NCI-H1436 (cell line): ENCODE measurements at places on chromosomes 1 and 21.
A peak's percentile ranks its signal among the peaks of the same experiment; 100 is the strongest.

GRCh38 chr1:159829273-159829634 is 2.6 kb downstream of the SLAMF8 start:
- DNase-seq = peak; percentile 73

GRCh38 chr1:79792219-79792930 is 785.8 kb upstream of the ADGRL4 start:
- no peak for DNase-seq

- DNase-seq = no peak
Observed at GRCh38 chr1:84117868-84118267, 26.2 kb upstream of the PRKACB start.

DNA sequence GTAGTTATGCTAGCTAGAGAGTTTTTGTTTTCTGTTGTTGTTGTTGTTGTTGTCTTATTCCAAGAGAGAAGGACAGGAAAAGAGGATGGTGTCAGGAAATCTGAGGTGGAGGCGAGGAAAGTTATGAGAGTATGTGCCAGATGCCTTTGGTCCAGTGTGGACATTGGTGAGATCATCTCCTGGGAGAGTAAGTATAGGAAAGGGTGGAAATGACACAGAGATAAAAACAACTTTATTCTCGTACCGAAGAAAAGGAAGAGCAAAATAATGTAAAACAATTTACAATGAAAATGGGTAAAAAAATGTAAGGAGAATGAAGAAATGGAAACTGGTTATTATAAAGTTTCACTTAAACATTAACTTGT is 97.4 kb upstream of the ADGRL2 start:
- no peak for DNase-seq

DNA sequence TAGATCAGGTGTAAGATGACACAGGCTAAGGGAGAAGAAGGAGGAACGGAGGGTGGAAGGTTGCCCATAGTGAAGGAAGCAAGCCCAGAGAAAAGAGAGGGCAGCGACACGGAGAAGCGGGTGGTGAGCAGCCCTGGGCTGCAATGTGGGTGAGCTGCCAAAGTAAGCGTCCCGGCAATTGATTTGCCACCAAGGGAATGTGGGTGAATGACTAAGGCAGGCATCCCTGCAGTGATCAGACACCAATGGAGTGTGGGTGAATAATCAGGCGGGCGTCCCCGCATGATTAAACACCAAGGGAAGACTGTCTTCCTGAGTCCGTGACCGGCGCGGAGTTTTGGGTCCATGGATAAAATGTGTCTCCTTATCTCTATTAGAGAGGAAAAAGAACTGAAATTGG is 79.6 kb downstream of the UCHL5 start:
- no peak for DNase-seq

DNA sequence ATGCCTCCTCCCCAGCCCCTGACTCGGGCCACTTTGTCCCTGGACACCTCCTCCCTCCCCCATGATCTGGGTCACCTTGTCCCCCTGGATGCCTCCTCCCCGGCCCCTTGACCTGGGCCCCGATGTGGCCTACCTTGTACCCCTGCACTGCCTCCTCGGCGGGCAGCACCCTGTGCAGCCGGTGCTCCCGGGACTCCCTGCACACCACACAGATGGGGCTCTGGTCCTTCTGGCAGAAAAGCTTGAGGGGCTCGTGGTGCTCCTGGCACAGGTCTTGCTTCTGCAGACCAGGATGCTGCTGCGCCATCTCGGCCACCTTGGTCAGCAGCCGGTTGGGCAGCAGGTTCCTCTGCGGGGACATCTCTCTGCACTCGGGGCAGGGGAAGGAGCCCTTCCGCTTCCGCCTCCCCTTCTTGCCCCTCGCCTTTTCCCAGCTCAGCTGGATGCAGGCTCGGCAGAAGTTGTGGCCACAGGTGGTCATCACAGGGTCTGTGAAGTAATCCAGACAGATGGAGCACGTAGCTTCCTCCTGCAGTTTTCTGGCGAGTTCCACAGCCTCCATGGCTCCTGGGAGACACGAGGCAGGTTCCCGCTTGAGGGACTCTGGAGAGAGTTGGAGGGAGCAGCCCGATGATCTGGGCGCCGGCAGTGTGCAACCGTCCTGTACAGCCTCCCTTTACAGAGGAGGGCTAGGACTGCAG is 2.0 kb downstream of the TRIM17 start:
- DNase-seq = no peak

DNA sequence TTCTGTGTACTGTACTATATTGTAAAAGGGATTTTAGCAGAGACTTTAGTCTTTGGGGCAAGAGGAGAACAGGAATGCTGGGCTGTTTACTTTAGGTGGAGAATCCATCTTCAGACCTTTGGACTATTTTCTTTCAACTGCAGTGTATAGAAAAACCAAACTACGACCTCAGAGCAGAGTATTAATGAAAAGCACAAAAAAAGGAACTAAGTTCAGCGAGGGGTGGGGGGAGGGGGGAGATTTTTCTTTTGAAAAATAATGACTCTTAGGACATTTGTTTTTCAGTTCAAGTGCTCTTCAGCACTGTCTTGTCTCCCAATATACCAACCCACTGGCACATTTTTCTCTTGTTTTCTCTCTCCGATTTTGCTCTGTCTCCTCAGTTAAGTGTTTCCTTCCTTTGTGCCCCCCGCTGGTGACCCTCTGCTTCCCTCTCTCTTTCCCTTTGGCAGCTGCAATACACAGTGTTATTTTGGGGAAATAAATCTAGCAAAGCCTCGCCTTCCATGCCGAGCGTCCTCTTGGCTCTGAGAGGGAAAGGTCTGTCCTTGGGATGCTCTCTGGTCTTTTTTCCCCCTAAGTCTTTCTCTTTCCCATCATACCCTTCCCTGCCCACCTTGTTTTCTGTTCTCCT is 44.8 kb downstream of the ACP6 start:
- no peak for DNase-seq

GRCh38 chr1:67463298-67463955 is 33.2 kb upstream of the SERBP1 start:
- DNase-seq = peak; percentile 53

DNA sequence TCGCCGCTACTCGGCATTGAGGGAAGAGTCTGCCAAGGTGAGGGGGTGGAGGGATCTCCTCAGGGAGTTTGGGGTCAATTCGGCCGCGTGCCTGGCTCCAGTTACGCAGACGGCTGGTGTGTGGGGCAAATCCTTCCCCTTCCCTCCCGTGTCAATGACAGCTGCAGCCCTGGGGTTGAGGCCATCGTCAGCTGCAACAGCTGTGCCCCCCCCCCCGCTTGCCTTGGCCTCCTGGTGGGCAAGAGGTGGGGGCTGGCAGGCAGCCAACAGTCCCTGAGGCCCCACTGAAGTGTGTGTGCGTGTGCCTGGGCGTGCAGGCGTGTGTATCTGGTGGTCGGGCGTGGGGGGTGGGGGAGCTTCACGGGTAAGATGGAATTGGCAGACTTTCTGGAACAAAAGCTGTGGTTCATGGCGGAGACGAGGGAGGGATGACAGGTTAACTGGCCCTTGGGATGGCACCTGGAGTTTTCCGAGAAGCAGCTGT is 25.6 kb downstream of the PPFIA4 start:
- peak; percentile 62 for DNase-seq

DNA sequence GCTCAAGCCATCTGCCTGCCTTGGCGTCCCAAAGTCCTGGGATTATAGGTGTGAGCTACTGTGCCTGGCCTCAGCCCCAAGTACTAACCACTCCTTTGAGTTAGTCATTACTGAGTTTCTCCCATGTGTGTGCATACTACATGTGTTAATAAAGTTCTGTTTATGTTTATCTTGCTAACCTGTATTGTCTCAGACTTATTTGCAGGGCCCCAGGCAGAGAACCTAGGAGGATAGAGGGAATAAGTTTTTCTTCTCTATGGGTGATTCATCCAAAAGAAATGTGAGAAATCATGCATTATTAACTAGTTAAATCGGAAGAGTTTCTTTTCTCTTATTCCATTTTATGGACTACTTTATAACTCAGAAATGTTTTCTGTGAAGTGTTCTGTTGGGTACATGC is 203.9 kb upstream of the CACYBP start:
- no peak for DNase-seq

GRCh38 chr1:178093951-178094738 is at the start of gene RASAL2:
Gene RASAL2, plus strand, starts transcription at chr1:178094104. Its CDS starts 389 bp downstream, at chr1:178094493.
- DNase-seq = peak; percentile 48

DNA sequence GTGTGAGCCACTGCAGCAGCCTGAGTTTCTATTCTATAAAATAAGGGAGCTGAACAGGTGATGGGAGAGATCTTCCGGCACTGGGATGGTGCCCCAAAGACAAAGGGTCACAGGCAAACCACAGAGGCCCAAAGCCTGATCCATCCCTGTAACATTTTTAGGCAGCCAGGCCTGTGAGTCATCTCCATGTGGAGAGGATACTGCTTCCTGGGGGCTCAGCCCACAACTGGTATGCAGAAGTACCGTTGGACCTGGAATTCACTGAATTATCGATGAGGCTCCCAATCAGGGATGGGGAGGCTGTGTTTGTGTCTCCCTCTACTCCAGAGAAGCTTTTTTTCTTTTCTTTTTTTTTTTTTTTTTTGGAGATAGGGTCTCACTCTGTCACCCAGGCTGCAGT is 48.8 kb upstream of the WASF2 start:
- no peak for DNase-seq

DNA sequence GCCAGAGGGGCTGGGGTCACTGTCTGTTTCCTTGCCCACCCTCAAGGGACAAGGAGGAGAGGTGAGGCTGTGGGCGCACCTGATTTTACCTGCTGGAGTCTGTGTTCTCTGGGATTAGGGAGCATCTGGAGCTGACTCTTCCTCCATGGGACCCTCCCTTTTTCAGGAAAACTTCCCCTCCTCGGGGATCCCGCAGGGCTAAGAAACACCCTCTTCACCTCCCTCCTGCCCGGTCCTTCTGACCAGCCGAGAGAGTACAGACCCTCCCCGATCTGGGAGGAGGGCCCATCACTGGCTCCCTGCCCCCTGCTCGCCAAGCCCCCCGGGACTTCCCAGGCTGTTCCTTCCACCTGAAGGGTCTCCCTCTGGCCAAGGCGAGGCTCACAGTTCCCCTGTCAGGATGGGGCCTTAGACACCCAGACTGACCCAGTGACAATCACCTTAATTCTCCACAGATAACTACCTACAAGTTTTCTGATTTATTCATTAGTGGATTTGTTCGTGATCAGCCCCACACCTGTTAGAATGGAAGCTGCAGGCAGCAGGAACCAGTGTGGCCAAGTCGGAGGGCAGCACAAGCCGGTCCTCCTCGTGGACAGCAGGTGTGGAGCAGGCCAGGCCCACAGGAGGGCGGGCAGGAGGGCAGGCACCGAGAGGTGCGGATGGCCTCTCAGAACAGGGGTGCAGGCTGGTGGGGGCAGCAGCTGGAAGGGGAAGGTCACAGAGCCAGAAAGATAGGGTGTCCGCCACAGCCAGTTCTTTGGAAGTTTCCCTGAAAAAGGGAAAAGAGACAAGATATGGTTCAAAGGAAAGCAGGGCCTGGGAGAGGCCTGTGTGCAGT is 15.9 kb upstream of the SAMD11 start:
- no peak for DNase-seq

DNA sequence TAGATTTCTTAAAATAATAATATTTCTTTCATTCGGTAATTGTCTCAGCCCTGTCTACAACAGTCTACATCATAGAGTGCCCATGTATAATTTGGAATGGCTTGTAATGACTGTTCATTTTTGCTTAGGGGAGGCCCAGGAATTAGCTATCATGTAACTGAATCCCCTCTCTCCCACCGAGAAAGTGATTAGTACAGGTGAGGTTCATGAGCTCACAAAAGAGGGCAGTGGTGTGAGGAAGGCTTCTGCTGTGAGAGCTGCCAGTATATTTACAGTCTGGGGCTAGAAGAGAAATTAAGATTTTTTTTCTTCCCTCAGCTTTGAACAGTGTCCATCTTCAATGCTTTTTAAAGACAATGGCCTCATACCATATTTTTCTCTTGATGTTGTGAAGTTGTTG is 340.7 kb downstream of the ADGRL2 start:
- no peak for DNase-seq

- DNase-seq = no peak
Observed at GRCh38 chr1:202061055-202061454, 50.7 kb downstream of the ELF3 start.

GRCh38 chr21:17002594-17003257 is 510.1 kb upstream of the CXADR start:
- no peak for DNase-seq

- DNase-seq = no peak
Observed at GRCh38 chr21:43283136-43283924, 114.5 kb downstream of the CRYAA start.

DNA sequence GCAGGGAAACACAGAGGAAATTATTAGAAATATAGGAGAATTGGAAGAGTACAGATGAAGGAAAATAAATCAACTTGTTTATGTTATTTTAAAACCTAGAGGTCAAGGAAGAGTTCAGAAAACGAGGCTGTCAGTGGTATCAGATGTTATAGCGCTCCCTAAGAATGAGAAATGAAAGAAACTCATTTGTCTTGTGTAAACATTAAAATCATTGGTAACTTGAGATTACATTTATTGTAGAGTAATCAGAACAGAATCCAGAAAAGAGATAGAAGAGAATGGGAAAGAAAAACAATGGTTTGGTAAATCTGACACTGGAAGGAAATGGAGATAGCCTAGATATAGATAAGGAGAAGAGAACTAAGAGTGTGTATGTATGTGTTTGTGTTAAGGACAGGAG is 106.4 kb downstream of the ATF6 start:
- no peak for DNase-seq

DNA sequence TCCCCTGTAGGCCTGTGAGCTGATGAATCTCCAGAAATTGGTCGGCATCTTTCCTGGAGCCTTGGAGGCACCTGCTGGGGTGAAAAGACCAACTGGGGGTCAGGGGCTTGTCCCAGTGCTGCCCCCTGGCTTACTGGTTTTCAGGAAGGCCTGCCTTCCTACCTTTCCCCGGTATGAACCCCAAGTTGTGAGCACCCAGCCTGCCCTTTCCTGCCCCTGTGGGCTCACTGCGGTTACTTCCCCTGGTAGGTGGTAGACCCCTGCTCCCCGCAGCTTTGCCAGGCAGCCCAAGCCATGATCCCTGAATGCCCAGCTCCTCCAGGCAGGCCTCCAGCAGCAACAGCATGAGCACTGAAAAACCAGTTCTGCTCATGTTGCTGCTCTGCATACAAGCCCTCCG is 10.2 kb downstream of the DMRTB1 start:
- no peak for DNase-seq

DNA sequence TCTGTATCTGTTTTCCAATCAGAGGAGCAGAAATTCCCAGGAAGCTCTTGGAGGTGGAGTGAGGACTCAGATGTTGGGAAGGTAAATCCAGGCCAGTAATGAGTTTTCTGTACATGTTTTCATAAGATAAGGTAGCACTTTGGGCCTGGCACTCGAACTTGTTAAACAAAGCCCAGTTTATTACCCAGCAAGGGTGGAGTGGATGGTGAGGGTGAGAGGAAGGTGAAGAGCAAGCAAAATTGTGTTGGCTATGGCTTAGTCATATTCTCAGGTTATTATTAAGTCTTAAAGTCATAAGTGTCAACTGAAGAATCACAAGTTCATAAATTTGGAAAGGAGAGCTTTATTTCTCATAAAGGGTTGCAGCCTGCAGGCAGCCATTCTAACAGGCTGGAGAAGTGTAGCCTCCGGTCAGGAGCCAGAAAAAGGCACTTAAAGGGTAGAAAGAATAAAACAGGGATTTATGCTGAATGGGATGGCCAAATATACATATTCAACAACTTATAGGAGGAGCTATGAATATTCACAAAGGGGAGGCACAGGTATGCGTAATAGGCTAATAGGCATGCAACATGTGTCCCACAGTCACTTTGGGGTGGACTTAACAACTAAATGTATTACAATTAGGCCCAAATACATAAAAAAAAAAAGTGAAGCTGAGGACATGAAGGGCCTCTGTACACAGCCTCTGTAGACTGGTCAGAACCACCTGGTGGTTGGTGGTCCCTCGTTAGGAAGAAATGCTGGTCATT is 523.9 kb downstream of the LMO4 start:
- DNase-seq = no peak
